Coronary artery (tissue), 2 donors: ENCODE measurements at places on chromosomes 16 and 17.

DNA sequence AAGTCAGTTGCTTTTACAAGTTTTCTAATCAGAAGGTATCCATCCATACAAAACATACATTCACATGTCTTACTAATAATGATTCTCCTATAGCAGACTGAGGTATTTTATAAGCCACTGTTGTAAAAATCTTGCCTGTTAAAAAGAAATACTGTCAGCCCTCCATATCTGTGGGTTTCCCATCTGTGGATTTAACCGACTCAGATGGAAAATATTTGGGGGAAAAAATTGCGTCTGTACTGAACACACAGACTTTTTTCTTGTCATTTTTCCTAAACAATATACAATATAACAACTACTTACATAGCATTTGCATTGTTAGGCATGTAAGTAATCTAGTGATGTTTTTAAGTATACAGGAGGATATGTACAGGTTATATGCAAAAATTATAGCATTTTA is 90.4 kb downstream of the PARN start:
- DNase-seq: no peak

GRCh38 chr17:12769981-12770380 is 19.3 kb upstream of the ARHGAP44 start:
- DNase-seq: no peak

DNA sequence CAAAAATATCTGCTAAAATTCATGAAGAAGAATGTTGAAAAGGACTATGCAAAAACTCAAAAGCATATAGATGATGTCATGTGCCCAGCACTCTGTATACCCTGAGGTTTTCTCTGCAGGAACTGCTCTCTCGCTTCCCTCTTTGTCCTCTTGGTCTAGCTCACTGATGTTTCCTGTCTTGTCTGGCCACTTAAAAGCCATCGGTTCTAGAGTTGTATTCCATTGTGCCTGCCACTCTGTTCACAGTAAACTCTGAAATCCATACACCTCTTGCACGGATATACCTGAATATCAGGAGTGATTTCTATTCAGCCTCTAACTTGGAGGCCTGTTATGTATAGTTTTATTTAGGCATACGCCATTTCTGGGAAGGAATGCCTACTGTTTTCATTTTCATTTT is 101.0 kb upstream of the CNTNAP4 start:
- DNase-seq: no peak

- DNase-seq: no peak
These were observed 38.8 kb upstream of the ENPP7 start for GRCh38 chr17:79691931-79692330.

DNA sequence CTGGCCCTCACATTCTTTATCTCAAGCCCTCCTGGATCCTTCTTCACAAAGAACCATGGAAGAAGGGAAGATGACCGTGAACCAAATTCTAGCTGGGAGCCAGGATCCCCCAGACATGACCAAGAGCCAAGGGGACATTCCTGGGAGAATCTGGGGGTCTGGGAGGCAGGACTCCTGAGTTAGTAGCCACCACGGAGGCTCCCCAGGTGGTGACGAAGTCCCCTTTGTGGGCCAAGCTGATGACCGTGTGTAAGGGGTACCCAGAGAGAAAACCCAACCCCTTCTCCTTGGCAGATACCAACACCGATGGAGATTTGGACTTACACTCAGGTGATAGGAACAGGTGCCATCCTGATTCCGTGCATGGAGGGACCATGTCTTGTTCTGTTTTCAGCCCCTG is 6.8 kb upstream of the GFAP start:
- no peak for DNase-seq

DNA sequence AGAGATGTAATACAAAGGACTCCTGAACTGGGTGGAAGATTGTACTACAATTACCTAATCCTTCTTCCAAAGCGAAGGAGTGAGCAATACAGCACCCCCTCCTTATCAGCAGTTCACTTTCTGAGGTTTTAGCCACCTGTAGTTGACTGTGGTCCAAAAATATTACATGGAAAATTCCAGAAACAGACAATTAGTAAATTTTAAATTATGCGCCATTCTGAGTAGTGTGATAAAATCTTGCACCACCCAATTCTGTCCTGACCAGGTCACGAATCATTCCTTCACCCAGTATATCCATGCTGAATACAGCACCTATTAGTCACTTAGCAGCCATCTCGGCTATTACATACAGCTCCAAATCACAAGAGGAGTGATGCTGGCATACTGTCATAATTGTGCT is 23.2 kb downstream of the VPS53 start:
- no peak for DNase-seq

- DNase-seq: no peak
These were observed 245.7 kb downstream of the PRKCA start for GRCh38 chr17:66548158-66548557.

DNA sequence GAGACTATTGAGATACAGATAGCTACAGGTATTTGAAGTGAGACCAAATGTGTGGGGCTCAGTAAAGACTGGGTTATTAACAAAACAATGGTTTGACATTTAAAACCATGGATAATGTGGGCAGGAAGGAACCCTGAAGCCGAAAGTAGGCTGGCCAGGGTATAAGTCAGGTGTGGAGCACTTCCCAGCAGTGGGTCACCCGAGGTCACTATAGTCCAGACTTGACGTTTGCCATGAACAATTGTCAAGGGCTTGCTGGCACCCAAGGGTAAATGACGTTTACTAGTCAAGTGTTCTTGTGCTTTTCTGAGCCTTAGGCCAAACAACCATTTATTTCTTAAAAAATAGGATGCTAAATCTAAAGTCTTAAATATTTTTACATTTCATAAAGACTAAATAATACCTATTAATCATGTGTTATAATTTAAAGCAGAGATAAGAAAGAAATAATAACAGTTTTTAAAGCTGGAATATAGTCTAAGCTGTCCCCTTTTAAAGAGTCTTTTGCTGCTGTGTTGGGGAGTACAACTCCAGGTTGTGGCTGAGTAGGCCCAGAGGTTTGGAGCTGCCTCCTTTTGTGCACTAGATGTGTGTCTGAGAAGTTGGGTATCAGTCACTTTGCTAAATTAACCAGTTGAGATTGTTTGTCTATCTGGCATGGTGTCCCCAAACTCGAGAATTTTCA is 15.7 kb downstream of the ALDH3A2 start:
- no peak for DNase-seq

DNA sequence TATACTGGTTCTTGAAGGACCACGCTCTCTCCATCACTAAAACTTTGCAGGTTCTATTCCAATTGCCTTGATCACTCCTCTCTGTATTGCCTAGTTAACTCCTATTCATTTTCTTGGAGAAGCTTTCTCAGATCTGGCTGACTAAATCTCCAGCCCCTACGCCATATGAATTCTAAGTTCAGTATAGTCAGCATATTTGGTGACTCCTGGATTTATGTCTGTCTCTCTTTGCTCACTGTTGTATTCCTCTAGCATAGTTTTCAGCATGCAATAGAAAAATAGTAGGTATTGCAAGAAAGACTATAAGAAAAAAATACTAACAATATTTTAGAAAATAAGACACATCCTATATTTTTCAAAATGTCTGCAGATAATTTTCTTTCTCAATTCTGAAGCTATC is 579.7 kb downstream of the CDH11 start:
- DNase-seq: no peak

DNA sequence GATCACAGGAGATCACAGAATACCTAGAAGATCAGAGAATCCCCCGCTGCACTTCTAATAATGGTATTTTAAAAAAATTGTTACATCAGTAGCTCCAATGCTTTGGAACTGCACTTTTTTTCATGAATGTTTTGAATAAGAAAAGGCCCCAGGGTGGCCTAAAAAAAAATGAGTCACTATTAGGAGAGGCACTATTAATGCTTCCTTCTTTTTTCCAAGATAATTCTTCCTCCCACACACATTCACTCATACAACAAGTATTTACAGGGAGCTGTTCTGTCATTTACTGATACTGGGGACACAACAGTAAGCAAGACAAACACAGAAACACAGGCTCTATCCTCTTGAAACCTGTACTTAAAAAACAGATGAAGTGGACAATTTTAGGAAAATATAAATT is 675 bp upstream of the PDZD9 start:
- no peak for DNase-seq

DNA sequence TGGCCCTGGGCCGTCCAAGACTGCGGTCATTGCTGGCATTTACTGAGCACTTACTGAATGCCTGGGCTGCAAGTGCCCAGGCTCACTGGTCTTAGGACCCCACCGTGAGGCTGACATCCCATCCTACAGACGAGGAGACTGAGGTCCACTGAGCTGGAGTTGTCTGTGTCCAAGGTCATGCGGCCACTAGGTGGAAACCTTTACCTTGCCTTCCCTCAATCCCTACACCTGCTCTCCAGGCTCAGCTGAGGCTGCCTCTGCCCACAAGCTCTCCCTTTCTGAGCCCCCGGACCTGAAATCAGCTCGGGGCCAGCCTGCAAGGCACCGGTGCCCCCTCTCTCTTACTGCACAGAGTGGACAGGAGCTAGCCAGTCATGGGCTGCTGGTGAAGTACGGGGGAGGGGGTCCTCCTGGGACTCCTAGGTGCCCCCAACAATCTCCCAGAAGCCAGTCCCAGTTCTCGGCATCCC is 1.5 kb downstream of the CASKIN1 start:
- no peak for DNase-seq

GRCh38 chr17:83109793-83110645 is 30.6 kb downstream of the METRNL start:
- DNase-seq: peak; percentile 98

GRCh38 chr16:11806721-11807120 is 9.7 kb upstream of the ZC3H7A start:
- no peak for DNase-seq

- no peak for DNase-seq
These were observed 5.1 kb downstream of the RANBP10 start for GRCh38 chr16:67801241-67801640.

DNA sequence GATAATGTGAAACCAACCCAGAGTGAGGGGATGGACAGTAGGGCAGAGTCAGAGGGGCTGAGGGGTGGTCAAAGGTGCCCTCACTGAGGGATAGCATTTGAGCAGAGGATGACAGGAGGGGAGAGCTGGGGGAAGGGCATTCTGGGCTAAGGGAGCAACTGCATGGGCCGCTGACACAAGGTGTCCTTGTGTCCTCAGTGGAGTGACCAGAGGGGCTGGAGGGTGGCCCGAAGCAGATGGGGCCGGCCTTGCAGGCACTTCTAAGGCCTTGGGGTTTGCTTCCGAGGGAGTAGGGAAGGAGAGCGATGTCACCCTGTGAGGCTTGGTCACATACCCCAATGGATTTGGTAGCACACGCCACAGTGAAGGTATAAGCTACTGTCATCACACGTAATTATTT is 10.0 kb downstream of the NUBP1 start:
- DNase-seq: no peak

GRCh38 chr16:76484020-76484419 is 206.8 kb downstream of the CNTNAP4 start:
- no peak for DNase-seq

DNA sequence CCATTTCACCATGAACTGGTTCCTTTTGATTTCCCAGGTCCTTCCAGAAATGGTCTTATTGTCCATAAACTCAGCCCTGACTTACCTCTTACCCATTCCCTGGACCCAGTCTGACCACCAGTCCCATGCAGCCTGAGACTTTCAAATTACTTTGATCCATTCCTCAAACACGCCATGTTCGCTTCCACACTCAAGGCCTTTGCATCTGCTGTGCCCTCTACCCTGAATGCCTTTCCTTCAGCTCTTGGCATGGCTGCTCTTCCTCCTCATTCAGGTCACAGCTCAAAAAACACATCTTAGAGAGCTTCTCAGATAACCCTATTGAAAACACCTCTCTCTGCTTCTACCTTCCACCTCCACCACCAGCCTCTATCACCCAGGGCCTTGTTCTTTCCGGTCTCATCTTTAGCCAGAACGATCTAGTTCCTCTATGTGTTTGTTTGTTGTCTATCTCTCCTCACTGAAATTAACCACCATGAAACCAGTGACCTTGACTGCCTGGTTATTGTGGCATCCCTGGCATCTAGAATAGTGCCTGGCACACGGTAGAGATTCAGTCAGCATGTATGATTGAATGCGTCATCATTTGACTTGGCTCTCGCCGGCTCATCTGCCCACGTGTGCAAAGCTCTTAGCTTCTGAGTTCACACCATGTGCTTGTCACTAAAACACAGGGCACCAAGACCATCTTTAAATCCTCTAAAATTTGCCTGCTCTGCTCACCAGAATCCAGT is 12.8 kb downstream of the CRYM start:
- peak; percentile 29 for DNase-seq

DNA sequence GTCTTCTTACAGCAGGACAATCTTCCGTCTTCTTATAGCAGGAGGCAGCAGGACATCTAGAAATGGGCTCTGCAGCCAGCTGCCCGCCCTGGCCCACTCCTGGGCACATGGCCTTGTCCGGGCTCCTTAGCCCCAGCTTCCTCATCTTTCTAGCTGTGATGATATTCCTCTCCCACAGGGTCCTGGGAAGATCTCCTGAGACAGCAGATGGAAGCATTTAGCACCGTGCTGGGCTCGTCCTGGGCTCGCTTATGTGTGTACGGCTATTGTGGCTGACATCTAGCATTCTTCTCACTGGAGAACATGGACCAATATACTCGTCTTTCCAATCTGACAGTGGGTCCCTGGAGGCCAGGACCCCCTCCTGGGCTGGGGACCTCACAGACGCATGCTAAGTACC is 48.5 kb downstream of the TIMM22 start:
- DNase-seq: no peak

- no peak for DNase-seq
These were observed 21.5 kb upstream of the SRSF1 start for GRCh38 chr17:58028578-58028977.

DNA sequence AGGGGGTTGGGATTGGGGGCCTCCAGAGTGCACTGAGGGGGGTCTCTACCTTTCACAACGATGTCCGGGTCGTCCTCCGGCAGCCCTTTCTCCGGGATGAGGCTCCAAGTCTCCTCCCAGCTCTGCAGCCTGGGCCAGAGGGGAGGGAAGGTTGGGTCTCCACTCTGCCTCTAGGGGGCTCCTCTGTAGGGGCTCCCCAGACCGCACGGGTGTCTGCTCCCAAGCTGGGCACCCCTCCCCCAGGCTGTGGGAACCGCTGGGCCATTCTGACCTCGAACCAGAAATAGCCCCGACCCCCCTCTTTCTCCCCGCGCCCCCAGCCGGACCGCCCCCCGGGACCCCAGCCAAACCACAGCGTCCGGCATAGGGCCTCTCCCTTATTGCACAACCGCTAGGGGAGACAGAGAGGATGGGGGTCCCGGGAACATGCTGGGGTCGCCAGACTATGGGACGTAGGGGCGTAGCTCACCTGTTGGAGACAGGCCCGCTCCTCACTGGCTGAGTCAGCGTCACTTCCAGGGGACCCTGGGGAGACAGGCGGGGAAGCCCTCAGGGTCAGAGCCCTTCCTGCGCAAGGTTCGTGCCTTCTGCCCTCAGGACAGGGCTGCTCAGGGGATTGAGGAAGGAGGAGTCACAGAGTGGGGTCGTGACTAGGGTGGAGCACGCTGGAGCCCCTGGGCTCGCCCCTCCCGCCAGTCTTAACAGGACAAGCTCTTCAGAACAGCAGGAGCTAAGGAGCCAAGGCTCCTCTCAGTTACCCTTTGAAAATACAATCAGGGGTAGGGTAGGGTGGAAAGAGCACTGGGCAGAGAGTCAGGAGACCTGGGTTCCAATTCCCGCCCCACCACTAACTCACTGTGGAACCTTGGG is 2.7 kb downstream of the PLEKHH3 start:
- no peak for DNase-seq

GRCh38 chr16:87790292-87791100 is 24.7 kb upstream of the KLHDC4 start:
- no peak for DNase-seq
